Activated CD8-positive, alpha-beta memory T cell treated with anti-CD3 and anti-CD28 coated beads for 48 hours (primary cell): ENCODE measurements at places on chromosomes 6 and 20.

- DNase-seq = no peak
These were observed 6.6 kb upstream of the HEBP2 start for GRCh38 chr6:138397128-138398122.

DNA sequence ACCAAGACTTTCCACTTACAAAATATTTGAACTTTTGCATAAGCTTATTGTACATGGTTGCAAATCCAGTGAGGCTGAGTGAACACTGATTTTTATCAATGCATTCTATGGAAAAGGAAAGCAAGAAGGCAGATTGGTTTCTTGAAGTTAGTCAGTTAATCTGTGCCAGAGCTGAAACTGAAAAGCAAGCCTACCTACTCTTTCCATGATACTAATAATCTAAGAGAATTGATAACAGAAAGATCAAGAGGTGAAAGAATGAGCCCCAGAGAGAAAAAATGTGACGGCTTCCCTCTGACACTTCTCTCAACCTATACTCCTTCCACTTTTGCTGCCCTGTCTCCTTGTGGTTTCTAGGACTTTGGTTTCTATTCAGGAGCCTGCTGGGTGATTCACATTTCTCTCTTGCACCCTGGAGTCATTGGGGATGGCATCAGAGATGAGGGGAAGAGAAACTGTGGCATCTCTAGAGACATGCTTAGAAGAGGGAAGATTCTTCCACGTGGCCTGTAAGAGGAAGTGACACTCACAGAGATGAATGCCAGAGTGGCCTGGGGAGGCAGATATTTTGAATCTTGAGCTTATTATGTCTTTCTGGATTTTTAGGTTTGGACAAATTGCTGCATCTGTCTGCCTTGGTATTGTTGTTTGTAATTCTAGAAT lies 158.6 kb upstream of the RIMS1 start:
- DNase-seq = no peak

DNA sequence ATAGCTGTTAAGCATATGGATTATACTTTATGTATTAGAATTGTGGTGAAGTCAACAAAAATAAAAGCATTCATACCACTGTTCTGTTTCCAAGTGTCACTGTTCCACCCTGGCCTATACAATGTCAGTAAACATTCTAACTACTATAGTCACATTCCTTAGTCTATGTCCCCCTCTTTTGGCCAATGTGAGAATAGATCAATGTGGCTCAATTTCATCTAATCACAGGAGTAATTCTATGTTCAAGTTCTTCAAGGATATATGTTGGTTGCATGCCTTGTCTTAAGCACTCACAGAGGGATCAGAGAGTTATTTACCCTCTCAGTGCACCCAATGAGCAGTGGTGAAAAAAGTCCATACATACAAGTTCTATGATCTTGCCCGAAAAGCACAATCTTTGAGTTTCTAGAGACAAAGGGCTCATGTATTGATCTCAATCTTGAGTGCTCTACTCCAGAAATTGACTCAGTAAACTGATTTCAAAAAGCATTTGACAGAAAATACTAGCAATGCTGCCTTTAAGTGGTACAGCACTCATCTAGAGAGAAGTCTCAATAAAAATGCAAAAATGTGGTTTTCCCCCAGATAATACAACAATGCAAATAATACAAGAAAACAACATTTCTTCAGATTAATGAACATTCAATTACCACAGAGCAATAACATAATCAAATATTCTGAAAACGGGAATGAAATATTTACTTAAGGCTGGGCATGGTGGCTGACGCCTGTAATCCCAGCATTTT lies 16.5 kb downstream of the SMLR1 start:
- no peak for DNase-seq

DNA sequence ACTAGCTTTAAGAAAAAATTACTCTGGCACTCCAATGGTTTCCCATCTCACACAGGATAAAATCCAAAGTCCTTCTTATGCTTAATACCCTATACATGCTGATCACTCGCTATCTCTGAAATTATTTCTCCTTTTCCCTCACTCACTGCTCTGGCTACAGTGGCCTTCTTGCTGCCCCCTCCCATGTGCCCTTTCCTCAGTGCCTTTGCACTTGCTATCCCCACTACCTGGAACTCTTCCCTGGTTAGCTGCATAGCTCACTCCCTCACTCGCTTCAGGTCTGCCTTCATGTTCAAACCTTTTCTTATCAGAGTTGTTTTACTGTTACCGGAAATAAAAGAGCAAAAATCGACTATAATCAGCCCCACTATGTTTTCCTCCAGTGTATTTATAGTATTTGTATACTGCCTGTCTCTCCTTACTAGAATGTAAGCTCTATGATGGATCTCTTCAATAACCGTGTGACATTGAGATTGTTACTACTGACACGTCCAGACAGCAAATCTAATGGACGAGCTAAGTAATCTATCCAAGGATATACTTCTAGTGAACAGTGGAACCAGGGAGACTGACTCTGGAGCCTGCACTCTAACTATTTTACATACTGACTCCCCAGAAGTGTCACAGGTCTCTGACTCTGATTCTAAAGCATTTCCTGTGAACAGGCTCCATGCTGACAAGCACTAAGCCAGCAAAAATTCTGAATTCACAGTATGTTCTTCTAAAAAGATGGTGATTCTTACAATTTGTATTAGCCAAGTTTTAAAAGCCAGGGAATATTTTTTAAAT lies 25.1 kb downstream of the FKBP5 start:
- no peak for DNase-seq

DNA sequence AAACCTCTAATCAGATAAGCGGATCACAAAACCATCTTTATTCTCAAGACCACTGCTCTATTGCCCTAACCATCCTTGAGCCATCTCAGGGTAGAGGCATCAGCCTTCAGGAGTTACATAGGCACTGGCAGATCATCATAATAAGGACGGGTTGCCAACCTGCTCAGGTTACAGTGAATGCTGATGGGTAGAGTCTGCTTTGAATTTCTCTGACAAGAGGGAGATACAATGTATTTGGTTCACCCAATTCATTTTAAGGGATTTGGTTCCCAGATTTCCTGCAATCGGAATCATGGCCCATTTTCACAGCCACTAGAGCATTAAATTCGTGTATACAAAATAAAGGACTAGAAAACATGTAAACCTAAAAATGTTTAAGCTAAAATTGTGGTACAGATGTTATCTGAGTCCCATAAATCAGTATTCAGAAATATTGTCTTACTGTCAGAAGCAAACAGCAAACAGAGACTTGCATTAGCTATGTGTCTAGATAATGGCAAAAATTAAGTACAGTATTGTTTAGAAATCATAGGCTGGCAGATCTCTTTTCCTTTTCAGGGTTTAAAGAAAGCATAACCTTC lies 41.9 kb upstream of the TMEM170B start:
- no peak for DNase-seq

GRCh38 chr20:10079964-10080363 lies 45.2 kb downstream of the ANKEF1 start:
- no peak for DNase-seq

DNA sequence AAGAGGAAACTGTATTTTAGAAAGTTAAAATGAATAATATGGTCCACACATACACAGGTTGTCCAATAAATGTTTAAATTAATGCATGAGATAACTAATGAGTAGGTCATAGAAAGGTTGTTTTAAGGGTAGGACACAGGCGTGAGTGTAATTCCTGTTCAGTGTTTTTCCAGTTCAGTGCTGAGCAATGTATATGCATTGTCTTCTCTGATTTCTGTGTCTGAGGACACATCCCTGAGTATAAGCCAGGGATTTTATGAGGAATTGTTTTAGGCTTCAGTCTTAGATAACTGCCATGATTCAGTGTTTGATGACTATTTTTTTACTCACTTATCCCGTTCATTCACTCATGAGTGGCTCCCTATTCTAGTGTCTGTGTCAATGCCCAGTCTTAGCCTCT lies 298.5 kb upstream of the TBX18 start:
- DNase-seq = no peak

DNA sequence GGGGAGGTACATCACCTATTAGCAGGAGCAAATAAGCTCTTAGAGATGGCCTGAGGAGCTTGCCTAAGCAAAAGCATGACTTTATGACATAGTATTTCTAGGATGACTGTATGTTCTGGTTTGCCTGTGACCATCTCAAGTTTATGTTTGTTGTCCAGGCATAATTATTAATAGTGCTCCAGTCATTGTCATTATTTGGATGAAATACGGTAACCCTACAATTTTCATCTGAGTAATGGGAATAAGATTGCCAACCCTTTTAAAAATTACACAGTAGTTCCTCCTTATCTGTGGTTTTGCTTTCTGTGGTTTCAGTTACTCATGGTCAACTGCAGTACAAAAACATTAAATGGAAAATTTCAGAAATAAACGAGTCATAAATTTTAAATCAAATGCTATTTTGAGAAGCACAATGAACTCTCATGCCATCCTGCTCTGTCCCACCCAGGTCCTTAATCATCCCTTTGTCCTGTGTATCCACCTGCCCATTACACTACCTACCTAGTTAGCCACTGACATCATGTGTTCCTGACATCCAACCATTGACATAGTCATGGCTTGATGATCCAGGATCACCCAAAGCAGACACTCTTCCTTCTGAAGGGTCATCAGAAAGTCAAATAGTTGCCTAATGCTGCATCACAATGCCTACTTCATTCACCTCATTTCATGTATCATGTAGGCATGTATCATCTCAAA lies 27.0 kb upstream of the TFB1M start:
- no peak for DNase-seq

GRCh38 chr6:19317431-19317986 lies 519.7 kb upstream of the ID4 start:
- no peak for DNase-seq

DNA sequence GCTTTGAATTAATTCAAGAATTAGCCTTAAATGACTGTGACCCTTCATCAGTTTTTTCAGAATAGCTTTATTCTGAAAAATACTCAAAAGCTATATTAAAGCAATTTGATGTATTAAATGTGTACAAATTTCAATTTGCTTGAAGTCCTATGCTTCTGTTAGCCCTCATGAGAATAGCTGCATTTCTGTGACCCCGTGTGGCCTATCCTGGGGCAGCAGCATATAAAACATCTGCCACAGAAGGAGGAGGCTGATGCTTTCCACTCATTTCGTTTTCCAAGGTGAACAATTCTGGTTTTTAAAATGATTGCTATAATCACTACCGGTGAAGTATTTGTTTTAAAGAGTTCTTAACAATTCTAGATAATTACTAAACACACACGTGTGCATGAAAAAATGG lies 360.3 kb downstream of the BTBD9 start:
- DNase-seq = no peak

GRCh38 chr6:227074-227782 lies 65.1 kb upstream of the DUSP22 start:
- DNase-seq = no peak

DNA sequence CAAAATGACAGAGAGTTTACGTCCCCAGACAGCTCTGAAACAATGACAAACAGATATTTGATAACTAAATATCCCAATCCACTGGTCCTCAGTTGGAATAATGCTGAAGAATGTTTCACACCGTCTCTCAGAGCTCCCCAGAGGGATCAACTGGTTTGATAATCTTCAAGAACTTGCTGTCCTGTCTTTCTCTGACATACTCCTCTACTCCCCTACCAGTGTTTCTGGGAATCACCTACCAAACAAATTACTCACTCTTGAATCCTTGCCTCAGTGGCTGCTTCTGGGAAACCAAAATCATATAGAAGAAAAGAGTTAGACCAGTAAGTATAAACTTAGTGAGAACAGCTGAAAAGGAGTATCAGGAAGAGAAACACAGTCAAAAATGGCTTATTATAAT lies 469.7 kb upstream of the JAG1 start:
- no peak for DNase-seq

DNA sequence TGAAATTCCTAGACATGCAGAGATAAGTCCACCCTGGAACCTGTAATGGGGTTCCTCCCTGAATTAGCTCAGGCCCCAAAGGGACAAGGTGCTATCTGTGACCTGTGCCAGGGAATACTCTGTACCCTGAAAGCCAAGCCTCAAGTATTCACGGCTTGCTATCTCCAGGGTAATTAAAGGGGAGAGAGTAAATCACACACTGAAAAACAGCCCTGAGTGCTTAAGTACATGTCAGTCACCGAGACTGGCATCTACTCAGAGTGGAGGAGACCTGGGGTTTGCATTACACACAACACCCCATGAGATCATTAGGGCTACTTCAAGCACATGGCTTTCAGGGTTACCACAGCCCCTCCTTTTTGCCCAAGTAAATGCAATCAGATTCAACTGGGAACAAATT lies 188.1 kb downstream of the CD83 start:
- DNase-seq = no peak

- no peak for DNase-seq
These were observed 91.4 kb downstream of the CDH26 start for GRCh38 chr20:60049601-60050000.

- DNase-seq = no peak
These were observed 70.5 kb upstream of the ADTRP start for GRCh38 chr6:11848852-11849731.

DNA sequence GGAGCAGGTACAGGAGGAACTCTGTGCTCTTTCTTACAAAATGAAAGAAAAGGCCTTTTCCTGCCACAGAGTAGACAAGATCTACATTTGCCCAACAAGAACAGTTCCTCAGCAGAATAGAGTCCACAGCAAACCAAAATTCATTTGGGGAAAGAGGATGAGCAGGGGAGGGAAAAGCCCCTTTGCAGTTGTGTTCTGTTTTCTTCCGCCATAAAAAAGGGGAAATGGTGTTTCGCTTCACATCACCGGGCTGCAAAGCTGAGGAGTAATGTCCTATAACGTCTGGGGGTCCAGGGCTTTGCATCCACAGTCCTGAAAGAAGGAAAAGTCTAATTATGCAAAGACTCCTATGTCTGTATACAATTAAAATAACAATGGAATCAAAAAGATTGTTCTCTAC lies at the start of gene GPR31:
Gene GPR31 (minus strand): TSS at position 118 of the 400 bp plus-strand sequence. CDS start 149 bp downstream, outside the sequence.
- DNase-seq = no peak

DNA sequence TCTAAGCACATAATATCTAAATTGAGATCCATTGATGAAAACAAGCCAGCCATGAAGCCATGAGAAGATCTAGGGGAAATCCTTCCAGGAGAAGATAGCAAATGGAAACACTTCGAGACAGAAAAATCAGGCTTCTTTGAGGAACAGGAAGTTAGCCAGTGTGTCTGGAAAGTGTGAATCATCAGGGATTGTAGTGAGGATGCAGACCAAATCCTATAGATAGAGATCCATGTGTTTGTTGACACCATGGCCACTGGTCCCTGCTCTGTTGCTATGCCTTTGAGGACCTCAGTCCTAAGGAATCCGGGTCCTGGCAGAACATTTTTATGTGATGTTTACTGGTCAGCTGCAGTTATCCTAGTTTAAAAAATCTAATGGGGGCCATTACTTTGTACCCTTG lies 6.6 kb upstream of the ELOVL2 start:
- DNase-seq = no peak

DNA sequence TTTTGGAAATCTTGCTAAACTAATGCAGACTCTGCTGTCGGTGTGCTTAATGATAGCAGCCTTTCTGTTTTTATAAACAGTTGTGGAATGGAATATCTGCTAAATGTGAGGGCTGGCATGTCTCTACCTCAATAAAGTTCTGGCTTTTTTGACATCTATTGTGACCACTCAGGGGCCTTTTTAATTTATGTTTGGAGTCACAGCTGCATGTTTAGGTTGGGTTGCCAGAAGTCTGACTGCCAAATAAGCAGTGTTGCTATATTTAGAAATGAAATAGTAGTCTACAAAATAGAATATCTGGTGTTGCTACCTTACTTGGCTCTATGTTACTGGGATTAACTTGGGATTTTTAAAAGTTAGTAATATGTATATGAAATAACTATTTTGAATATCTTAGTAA lies 125.1 kb upstream of the LOC128125822 start:
- no peak for DNase-seq
